ENCODE measurements at places on chromosomes 5 and 9. TPM values are rescaled to one million over a fixed set of nuclear protein-coding genes. Genes with fewer than 3 reads are reported as not detected.

The MSX2 gene
- 3.7 TPM for total RNA-seq

The GPR150 gene
- total RNA-seq, result 1.0 TPM

The ELAVL2 gene
- total RNA-seq, result not detected

The NDUFS4 gene
- 181 TPM for total RNA-seq

The BAAT gene
- total RNA-seq, result 0.13 TPM

The MORN5 gene
- total RNA-seq, result not detected

The PCDHB14 gene
- 1.4 TPM for total RNA-seq

The SPAG8 gene
- 0.48 TPM for total RNA-seq

The CDH9 gene
- total RNA-seq, result 0.13 TPM

The PAPPA gene
- total RNA-seq, result 226 TPM

The LCN2 gene
- total RNA-seq, result 1.8 TPM

The TMEM252 gene
- not detected for total RNA-seq

The PCDHA9 gene
- not detected for total RNA-seq

The MBLAC2 gene
- total RNA-seq, result 3.4 TPM

The CHMP5 gene
- 61.3 TPM for total RNA-seq

The TRIO gene
- 61.3 TPM for total RNA-seq

The SHOC1 gene
- not detected for total RNA-seq

Data from epithelial cell of alveolus of lung (primary cell).